Activated CD4-positive, alpha-beta T cell treated with anti-CD3 and anti-CD28 coated beads, Interleukin-2, amount 50 U/mL, for 4 hours (primary cell): ENCODE measurements at places on chromosomes 6 and 20.

GRCh38 chr6:167091805-167092107, 31.1 kb upstream of the CCR6 start:
- no peak for DNase-seq

- peak; percentile 52 for DNase-seq
These were observed 687 bp downstream of the SLC35A1 start for GRCh38 chr6:87473419-87473903.

DNA sequence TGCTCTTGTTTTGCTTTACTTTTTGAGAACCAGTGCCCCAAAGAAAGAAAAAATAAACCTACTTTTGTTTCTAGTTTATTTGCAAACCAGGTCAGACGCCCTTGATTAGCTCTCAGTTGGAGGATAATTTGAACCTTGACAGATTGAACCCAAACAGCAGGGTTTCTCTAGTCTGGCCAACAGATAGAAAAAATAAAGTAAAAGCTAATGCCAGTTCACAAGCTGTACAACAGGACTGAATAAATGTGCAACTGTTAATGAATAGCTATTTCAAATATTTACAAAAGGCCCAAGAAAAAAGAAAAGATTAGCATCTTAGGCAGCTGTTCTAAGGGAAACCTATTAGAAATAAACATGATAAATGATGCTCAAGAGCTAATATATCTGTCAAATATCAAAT, 331.8 kb downstream of the CDKAL1 start:
- DNase-seq: no peak

GRCh38 chr6:5412663-5413062, 151.3 kb downstream of the FARS2 start:
- DNase-seq: no peak

DNA sequence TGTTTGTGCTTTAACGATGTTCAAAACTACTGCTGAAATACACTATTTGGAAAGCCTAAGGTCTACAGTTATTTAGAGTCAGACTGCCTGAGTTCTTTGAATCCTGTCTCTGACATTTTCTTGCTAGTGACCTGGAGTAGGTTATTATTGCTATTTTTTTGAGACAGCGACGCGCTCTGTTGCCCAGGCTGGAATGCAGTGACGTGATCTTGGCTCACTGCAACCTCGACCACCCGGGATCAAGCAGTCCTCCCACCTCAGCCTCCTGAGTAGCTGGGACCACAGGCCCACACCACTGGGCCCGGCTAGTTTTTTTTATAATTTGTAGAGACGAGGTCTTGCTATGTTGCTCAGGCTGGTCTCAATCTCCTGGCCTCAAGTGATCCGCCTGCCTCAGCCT, 96.6 kb downstream of the TIAM2 start:
- DNase-seq: no peak

GRCh38 chr6:15244620-15245360, 1.1 kb upstream of the JARID2 start:
- peak; percentile 60 for DNase-seq

GRCh38 chr6:148831064-148831463, 84.2 kb downstream of the UST start:
- DNase-seq: no peak

DNA sequence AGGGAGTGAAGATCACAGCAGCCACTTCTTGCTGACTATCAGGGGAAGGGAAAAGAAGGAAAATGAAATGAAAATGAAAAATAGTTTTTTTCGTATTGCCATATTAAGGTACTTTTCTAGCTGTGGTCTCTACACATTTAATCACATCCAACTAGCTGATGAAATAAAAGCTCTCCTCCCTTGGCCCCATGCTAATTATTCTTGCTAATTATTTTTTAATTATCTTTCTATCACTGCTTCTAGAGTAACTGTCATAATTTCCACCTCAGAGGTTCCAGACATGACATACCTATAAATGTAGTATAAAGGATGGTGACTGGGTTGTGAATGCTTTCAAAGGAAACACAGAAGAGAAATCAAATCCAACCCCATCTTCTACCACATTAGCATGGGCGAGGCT, 334.1 kb upstream of the MAN1A1 start:
- DNase-seq: no peak

DNA sequence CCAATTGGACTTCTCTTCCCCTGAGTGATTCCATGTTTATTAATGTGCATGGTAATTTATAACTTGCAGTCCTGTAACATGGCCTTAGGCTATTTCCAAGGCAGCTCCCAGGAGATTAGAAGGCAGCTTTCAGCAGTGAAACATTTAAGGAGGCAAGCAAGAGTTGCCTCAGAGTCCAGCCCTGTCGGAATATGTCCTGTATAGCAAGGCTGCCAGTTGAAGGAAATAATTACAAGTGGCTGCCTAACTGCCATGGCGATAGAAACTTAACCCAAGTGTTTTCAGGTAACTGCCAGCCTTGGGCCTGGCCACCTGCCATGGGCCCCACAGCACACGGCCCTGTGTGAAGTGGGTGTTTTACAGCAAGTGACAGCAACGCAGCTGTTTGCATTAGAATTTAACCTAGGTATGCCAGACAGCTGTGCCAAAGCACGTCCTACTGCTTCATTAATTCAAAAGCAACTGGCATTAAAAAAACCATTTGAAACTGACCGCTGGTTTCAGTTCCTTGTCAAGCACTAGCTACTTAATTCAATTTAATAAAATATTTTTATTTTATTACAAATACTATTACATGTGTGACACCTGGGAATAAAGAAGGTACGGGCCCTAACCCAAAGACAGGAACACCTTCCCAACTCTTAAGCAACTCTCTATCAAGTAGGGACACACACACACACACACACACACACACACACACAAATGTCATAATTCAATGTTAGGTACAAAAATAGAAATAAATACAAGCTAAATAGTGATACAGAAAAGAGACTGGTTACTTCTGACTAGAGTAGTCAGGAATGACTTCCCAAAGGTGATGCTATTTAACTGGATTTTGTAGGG, 151.8 kb upstream of the HEY2 start:
- no peak for DNase-seq

- DNase-seq: no peak
These were observed 556 bp upstream of the MROH8 start for GRCh38 chr20:37179683-37180524.

DNA sequence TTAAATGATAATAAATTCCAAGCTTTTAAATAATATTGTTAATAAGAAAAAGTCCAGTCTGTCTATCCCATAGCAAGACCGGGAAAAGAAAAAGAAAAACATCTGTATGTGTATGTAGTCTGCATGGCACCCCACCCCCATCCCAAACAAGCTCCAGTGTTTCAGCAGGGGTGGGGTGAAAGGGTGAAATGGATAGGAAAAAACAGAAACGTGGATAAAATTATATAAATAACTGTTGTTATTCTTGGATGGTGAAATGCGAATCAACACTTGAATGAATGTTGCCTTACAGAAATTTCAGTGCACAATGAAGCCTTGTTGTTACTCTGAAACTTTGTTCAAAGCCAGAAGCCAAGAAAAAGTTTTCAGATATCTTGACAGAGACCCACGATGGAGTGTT, 31.4 kb downstream of the HAO1 start:
- DNase-seq: no peak

- DNase-seq: no peak
These were observed 28.6 kb downstream of the MYLIP start for GRCh38 chr6:16157492-16157891.

- DNase-seq: no peak
These were observed 24.4 kb downstream of the CAP2 start for GRCh38 chr6:17417817-17418216.

GRCh38 chr6:124530926-124531325, 431.3 kb upstream of the RNF217 start:
- no peak for DNase-seq

DNA sequence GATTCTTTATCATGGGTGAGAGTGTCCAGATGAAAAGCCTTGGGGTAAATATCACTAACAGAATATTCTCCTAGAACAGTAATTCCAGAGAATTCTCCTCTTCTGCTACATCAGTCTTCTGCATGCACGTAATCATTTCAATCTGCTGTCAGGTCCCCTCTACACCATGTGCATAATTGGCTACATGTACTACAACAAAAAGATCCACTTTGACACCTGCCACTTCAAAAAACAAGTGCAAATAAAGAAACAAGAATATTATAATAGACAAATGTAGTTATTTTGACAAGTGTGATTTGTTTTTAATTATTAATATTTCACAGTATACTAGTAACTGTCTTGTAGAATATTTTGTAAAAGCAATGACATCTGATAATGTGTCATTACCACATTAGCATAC, 154.2 kb downstream of the SAMD5 start:
- no peak for DNase-seq

DNA sequence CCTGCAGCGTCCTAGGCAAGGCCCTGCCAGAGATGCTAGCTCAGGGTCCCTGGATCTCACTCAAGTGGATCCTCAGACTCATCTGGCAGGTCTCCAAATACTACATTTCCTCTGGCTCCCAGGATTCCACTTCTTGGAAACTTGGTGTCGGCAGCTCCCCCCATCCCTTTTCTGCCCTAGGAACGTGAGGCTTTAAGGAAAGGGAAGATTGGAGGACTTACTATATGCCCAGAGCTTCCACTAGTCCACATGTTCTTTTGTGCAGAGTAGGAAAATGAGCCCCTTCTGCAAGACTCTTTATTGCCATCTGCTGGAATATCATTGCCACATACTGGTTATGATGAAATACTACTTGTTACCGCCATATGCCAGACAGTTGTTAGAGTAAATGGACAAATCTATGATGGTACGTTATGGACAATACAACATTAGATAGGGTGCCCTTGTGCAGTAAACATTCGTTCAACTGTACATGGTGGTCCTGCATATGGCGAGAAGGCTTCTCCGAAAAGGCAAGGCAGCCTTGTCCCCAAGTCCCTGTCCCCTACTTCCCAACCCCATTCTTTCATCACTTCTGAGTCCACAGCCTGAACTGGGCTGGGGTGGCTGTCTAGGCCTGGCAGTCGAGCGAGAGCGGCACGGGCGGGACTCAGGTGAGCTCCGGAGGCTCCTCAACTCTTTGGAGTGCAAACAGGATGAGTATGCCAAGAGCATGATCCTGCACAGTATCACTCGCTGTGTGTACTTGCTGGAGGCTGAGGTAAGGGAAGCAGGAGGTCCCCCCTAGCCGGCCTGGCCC, 780 bp downstream of the ARMC12 start:
- DNase-seq: no peak

DNA sequence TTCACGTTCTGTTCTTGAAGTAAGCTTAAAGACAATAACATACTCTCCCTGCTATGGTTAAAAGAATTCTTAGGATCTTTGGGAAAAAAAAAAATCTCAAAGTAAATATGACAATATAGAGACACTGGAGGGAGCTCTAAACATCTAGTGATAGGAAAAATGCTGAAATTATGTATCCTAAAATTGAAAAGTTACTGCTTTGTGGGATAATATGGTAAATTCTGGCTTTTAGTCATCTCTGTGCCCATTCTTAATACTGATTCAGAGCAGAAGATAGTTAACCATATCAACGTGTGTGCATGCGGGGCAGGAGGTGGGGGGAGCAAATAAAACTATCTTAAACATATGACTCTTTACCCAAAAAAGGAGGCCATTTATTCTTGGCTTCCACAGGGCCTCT, 165.4 kb downstream of the GMPR start:
- no peak for DNase-seq

DNA sequence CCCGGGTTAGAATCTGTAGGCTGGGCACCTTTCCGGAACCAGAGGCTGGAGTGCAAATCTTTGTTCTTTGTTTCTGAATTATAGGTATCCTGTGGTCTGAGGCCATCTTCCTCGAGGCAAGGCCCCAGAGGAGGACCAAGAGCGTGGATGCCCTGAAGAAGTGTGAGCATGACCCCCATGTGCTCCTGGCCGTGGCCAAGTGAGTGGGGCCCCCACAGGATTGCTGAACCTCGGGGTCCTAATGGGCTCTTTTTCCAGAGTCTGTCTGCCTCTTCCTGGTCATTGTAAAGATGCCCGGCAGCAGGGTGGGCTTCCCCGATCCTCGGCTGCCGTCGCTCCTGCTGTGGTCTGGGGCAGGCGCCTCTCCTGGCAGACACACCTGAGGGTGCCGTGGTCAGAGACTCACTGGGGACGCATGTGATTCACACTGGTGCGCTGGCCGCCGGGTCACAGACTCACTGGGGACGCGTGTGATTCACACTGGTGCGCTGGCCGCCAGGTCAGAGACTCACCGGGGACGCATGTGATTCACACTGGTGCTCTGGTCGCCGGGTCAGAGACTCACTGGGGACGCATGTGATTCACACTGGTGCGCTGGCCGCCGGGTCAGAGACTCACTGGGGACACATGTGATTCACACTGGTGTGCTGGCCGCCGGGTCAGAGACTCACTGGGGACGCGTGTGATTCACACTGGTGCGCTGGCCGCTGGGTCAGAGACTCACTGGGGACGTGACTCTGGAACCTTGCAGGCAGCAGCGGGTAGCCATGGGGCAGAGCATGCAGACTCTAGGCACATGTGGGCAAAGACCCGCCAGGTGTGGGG, 6.5 kb upstream of the C20orf204 start:
- DNase-seq: no peak

DNA sequence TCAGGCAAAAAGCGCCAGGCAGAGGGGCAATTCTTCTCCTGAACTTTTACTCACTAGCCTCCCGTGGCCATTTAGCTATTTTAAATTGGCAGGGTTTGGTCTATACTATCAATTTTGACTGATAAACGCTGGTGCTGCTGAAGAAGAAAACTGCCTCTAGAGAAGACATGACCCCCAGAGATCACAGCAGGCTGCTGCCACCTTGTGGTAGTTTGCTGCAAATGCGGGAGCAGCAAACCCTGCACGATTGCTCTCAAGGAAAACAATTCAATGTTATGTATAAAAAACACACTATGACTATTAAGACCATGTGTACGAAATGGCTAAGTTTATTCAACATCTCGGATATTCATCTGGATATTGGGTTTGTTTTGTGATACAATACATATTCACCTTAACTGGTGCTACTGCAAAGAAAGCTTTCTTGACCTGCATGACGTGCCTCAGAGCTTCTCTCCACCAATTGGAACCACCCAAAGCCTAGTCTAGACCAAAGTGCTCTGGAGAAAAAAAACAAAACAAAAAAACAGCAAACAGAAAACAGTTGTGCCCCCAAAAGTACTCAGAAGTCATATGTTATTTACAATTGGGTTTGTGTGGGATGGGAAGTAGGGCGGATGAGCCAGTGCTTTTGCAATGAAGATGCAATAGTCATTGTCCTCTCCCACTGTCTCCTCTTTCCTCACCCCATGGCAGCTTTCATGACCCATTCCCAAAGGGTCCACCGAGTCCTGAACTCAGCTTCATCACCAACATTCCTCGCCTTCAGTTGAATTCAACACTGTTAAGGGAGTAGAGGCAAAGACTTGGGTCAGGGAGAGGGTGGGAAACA, 19.6 kb upstream of the IL17F start:
- peak; percentile 67 for DNase-seq

- no peak for DNase-seq
These were observed 107.7 kb upstream of the ATXN1 start for GRCh38 chr6:16868968-16869367.

DNA sequence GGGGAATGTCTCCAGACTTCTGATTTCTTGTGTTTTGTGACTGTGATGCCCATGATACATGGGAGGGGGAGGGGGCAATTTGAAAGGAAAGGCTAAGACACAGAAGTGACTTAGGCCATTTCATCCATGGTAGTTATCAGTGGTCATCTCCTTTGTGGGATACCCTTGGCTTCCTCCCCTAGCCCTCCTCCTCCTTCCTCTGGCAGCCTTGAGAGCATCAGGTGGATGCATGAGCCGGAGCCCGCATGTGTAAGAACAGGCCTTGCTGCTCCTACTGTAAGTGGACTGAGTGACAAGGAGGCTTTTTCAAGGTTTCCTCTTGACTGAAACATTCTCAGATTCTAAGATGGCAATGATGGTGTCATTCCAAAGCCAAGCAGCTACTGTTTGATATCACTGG, 874 bp downstream of the CD83 start:
- no peak for DNase-seq
